ENCODE measurements at places on chromosomes 12 and 14. TPM values are rescaled to one million over a fixed set of nuclear protein-coding genes. Genes with fewer than 3 reads are reported as not detected.

GRCh38 chr14:24139272-24139934, 2.0 kb downstream of the EMC9 start:
- peaks cover 14% of the 10 kb centered on the region for H3K36me3 ChIP-seq
- DNase-seq = no peak
- peak overlapping the region; percentile 98 for H3K27ac ChIP-seq
- H3K27me3 ChIP-seq = no peaks in the 10 kb centered on the region

Gene KERA
- not detected for total RNA-seq

Gene COL2A1
- total RNA-seq = not detected

Gene KRT4
- total RNA-seq = not detected

DNA sequence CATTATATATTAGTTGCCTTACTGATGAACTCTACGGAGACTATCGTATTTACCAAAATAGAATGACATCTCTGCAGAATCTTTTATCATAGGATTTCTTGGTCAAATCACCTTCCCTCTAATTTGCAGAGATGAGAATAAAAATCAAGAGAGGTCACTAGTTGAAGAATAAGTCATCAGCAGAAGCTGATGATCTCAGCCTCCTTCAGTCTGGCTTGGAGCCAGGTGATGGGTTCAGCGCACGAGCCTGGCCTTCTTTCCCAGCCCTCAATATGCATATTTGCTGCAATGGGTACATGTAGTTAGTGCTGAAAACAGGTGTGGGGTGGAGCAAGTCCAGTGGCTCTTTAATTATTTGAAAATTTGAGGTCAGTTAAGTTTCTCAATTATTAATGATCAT, 19.2 kb upstream of the EMP1 start:
- H3K27ac ChIP-seq = no peak overlapping the region
- DNase-seq = no peak
- H3K4me3 ChIP-seq = no peak overlapping the region
- H3K4me1 ChIP-seq = peaks cover 15% of the 10 kb centered on the region

DNA sequence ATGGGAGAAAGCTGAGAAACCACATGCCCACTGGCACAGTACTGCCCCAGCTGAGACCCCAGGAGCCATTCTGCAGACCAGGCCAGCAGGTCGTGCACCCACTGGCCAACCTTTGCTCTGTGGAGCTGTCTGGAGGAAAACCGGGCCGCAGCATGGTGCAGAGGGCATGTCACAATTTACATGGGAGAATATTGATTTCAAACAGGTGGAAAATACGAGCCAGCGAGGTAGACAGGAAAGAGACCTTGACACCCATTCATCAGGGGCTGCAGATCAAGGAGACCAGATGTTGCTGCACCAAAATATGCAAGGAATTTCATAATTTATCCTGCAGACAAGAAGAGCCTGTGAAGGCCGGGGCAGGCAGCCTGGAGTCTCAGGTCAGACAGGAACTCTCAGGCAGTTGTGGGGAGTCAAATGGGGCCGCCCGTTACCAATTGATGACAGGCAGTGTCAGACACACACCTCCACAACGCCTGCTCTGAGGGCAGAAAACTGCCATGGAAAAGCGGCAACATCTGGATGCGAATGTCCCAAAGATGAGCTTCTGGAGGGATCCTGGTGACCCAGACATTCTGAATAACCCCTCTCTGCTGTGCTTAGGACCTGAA, 74.6 kb upstream of the BCL11B start:
- no peaks in the 10 kb centered on the region for H3K4me1 ChIP-seq
- DNase-seq = no peak
- H3K36me3 ChIP-seq = no peaks in the 10 kb centered on the region
- no peak overlapping the region for H3K4me3 ChIP-seq
- no peak overlapping the region for H3K27ac ChIP-seq
- H3K27me3 ChIP-seq = no peaks in the 10 kb centered on the region

- H3K36me3 ChIP-seq = no peaks in the 10 kb centered on the region
- no peak for DNase-seq
- no peaks in the 10 kb centered on the region for H3K27me3 ChIP-seq
- H3K4me3 ChIP-seq = no peak overlapping the region
- H3K4me1 ChIP-seq = peaks cover 29% of the 10 kb centered on the region
These were observed 1.8 kb upstream of the RAB21 start for GRCh38 chr12:71752891-71753290.

Gene G2E3
- 9.9 TPM for total RNA-seq

DNA sequence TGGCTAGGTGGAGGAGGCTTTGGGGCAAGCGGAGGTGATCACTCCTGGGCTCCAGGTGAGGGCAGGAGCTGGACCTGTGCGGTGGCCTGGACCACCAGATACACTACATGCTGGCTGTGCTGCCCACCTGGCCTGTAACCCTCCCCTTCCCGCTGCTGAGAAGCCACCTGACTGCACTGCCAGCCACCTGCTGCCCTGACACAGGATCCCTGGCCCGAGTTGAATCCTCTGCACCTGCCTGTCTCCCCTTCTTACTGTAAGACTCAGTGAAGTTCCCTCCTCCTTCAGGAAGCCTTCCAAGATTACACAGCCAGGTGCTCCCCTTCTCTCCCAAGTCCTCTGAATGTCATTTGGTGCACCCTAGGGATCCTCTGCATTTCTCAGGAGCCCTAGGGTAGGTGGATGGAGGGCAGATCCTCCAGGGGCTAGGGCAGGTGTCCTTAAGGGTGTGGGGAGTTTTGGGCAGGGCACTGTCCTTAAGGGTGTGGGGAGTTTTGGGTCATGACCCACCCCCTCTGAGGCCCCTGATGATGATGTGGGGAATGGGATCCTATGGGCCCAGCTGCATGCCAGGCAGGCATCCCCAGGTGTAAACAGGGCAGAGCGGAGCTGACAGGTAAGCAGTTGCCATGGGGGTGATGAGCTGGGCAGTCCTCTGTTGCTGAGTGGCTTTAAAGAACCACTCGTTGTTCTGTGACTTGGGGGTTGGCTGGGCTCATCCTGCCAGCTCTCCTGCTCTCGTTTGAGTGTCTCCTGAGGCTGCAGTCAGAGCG, 6.7 kb upstream of the MTA1 start:
- H3K27me3 ChIP-seq = peaks cover 10% of the 10 kb centered on the region
- H3K27ac ChIP-seq = no peak overlapping the region
- no peaks in the 10 kb centered on the region for H3K36me3 ChIP-seq
- DNase-seq = no peak
- no peak overlapping the region for H3K4me3 ChIP-seq

Gene WNT5B
- 8.4 TPM for total RNA-seq

Gene KSR2
- 1.1 TPM for total RNA-seq

DNA sequence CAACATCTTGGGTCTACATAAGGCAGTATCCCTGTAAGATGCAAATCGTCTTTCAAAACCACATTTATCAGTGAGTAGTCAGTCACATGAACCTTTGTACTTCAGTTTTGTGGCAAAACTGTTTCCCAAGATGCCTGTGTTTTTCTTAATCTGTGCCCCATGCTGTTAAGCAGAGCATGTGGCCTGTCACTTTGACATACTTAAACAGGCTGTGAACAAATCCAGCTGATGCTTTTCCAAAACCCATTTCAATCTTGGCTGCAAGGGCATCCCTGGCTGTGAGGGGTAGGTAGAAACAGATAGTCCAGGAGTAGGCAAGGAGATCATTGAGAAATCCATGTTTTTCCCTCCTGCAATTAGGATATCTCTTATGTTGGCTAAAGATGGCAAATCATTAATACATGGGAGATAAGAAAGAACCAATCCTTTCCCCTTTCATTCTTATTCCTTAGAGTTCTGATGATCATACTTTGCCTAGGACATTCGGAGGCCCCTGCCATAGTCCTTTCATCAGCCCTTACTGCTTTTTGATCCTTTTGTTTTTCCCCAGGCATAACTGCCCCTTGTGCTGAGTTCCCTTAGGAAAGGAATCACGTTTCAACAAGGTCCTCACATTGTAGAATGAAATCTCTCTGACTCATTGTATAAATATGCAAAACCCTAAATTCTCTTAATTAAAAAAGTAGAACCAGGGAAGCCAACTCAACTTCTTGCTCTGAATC, 121.1 kb upstream of the EEA1 start:
- no peaks in the 10 kb centered on the region for H3K36me3 ChIP-seq
- no peak for DNase-seq
- no peaks in the 10 kb centered on the region for H3K4me1 ChIP-seq
- H3K4me3 ChIP-seq = no peak overlapping the region
- no peaks in the 10 kb centered on the region for H3K27me3 ChIP-seq

DNA sequence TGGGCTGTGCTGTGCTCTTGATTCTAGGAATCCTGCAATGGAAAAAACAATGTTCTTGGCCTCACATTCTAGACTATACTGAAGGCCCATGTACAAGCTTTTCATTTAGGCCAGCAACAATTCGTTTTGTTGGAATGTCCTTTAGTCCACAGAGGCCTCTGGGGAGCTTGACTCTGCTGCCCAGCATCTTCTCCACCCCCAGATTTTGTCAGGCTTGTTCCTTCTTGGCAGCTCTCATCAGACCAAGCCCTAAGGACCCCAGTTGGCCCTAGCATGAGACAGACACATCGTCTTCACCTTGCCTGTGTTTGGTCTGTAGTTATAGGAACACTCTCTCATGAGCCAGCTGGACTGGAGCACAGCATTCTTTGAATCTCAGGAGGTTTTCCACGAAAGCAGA, 300.1 kb downstream of the VRK1 start:
- DNase-seq = no peak
- H3K27ac ChIP-seq = no peak overlapping the region
- no peak overlapping the region for H3K4me3 ChIP-seq
- H3K4me1 ChIP-seq = no peaks in the 10 kb centered on the region
- H3K27me3 ChIP-seq = no peaks in the 10 kb centered on the region

- H3K27me3 ChIP-seq = no peaks in the 10 kb centered on the region
- H3K27ac ChIP-seq = no peak overlapping the region
- H3K4me1 ChIP-seq = no peaks in the 10 kb centered on the region
- peaks cover 66% of the 10 kb centered on the region for H3K36me3 ChIP-seq
- H3K4me3 ChIP-seq = no peak overlapping the region
These were observed 7.4 kb downstream of the ZBTB39 start for GRCh38 chr12:56998981-56999380.

DNA sequence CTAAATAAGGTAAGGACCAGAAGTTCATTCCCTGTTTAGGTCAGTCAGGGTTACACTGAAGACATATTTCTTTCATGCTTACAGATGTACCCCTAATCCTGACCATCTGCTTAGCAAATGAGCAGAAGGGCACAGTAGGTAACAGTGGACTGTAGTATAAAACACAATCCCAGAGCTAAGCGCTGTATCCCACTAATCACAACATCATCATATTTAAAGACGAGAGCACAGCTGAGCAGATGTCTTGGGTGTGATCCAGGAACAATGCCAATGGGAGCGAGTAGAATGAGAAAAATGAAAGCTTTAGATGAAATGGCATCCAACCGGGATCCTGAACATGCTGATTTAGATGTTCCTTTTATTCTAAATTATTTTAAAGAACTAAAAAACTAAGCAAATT, 213.4 kb downstream of the CCER1 start:
- DNase-seq = no peak
- H3K36me3 ChIP-seq = no peaks in the 10 kb centered on the region
- no peaks in the 10 kb centered on the region for H3K4me1 ChIP-seq
- H3K27ac ChIP-seq = no peak overlapping the region
- no peaks in the 10 kb centered on the region for H3K27me3 ChIP-seq

Gene ANKS1B
- 41.7 TPM for total RNA-seq
